ENCODE measurements at places on chromosomes 6 and 20.

DNA sequence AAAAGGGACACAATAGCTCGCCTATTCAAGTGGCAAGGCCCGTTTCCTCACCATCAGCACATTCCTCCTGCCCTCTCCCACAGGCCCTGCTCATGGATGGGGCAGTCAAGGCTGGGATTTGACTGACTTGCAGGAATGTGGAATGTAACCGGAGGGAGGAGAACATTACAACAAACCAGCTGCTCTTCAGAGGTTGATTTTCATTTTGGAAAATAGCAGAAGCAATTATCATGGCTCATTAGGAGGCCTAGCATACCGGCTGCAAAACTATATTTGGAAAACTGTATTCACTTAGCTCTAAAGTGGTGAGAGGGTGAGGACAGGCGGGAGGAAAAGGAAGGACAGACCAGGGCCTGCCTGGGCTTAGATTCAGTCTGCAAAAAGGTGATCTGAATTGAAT, 283.7 kb downstream of the CD83 start:
- DNase-seq, result no peak

- no peak for DNase-seq
Observed at GRCh38 chr20:5524896-5525295, 208.1 kb upstream of the PROKR2 start.

DNA sequence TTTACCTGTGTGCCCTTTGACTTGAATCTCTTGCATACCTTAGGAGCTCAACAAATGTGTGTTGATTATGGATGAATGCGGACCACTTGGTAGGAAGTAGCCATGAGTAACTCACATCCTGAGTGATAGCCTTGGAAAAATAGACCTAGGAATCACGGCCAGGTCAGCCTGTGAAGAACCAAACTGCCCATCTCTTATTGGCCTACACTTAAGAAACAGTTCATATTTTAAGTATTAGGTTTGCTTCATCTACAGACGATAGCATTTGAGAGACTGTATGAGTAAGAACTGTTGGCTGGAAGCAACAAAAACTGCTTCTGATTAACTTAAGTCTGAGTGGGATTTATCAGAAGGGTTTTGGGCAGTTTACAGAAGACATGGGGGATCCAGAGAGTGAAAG, 320.1 kb upstream of the PRND start:
- DNase-seq, result no peak

GRCh38 chr20:40489886-40490285, 199.2 kb downstream of the MAFB start:
- DNase-seq, result no peak

DNA sequence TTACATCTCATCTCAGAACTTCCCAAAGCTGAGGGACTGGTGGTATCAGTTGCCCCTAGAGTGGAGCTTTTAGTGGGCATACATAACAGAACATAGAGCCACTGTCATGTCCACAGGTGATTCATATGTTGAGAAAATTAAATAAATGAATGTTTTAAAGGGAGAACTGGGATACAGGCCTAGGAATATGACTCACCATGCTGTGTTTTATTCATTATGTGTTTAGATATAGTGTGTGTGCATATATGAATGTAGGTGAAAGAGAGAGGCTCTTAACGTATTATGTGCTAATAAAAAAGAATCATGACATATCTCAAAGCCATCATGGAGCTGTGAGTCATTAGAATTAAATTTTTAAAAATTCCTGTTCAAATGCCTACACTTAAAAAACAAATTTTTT, 332.2 kb upstream of the RSPO3 start:
- DNase-seq, result no peak

DNA sequence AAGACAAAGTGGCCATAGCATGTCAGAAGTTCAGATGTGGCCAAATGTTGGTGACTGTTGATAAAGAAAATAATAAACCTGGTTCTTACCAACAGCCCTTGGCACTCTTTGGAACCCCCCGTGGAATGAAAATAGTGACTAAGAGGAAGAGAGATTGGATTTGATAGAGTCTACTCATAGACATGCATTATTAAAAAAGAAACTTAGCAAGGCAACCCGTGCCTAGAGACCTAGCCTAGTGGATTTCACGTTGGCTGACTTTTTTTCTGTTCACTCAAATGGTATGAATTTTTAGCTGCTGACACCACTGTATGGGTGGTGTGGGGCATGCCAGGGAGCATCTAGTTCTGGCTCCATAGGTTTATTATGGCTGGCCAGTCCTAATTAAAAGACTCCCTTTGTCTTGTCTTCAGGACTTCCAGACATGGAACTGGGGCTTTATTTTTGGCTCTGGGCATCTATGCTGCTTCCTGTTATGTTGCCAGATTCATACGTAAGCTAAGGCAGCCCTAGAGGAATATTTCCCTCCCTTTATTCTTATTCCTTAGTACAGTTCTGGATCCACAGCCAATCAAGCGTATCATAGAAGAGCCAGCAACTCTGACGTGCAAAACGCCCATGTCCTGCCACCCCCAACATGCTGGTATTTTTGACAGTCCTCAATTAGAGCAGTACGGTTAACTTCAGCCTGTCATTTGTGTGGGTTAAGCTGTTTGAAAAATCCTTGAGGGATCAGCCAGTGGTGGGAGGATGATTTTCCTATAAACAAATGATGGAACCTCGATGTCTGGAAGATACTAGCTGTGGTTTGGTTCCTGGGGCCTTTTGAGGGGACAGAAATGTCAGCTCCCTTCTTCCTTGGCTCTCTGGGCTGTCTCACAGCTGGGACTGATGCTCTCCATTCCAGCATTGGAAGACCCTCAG, 127.5 kb downstream of the ISM1 start:
- no peak for DNase-seq

GRCh38 chr6:81606965-81607381, 145.5 kb downstream of the TENT5A start:
- no peak for DNase-seq

DNA sequence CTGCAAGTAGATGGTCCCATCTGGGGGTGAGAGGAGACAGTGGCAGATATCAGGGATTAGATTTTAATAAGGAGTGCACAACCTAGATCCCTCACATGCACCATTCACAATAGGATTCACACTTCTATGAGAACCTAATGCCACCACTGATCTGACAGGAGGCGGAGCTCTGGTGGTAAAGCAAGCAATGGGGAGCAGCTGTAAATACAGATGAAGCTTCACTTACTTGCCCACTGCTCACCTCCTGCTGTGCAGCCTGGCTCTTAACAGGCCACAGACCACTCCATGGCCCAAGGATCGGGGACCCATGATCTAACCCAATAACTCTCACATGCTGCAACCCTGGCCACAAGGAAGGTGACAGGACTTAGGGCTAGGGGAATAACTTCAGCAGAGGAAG, 75.4 kb downstream of the ZNF133 start:
- no peak for DNase-seq

All from right forelimb (tissue), 1 donor.